T-helper 1 cell (primary cell): ENCODE measurements at places on chromosomes 4 and X.

DNA sequence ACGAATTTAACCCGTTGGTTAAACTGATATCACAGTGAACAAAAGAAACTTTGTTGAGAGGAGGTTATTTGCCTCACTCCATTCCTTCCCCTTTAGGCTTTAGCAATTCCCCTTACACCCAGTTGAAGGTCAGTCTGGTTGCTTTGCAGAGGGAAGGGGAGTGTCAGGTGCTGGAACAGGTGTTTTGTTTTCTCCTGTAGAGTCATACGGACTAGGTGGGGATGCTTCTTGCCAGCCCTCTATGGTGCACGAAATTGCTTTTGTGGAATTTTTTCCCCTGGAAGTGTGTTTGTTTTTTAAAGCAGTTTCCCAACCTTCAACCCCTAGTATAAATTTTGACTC, 33.1 kb downstream of the DLG3 start:
- DNase-seq, result no peak

DNA sequence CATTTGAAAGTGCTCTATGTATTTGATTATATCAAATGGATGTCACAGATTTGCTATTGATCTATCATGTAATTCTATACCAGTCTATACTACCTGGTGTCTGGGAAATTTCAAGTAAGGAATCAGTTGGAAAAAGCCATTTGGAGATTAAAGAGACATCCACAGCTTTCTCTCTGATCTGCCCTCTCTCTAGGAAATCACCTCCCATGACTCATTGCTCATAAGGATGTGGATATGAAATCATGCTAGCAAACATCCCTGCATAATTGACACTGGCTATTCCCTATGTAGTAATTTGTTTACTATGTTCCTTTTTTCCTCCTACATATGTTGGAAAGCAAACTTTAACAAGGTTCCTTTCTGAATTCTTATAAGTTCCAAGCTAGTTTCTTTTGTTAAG, 94.3 kb downstream of the TEX13A start:
- no peak for DNase-seq

DNA sequence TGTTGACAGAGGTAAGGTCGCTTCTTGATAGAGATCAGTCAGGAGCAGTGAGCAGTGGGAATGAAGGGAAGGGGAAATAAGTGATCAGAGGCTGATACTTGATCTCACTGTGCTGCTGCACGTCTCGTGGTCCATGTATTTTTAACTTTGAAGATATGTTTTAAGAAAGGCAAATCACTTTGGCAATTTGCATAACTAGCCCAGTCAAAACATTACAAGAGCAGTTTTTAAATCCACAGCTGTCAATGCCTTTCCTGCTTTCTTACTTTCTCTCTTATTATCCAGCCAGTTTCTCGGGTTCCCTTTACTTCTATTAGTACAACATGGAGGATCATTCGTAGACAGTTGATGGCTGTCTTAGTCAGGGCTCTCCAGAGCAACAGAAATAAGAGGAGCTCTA, 472.8 kb downstream of the TMA16 start:
- DNase-seq, result no peak

DNA sequence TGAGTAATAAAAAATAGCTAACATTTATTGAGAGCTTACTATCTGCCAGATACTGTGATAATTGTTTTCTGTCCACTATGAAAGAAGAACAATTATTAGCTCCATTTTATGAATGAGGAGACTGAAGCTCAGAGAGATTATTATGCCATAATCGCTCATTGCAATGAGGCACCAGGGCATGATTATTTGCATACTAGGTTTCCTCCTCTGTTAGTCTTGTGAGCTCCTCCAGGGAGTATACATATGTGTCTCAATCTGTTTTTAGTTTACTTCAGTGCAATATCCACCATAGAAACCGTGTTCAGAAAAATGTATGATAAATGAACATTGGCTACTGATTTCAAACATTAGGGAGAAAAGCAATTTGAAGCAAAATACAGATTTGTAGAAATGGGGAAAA, 139.4 kb upstream of the OTUD4 start:
- DNase-seq, result no peak

DNA sequence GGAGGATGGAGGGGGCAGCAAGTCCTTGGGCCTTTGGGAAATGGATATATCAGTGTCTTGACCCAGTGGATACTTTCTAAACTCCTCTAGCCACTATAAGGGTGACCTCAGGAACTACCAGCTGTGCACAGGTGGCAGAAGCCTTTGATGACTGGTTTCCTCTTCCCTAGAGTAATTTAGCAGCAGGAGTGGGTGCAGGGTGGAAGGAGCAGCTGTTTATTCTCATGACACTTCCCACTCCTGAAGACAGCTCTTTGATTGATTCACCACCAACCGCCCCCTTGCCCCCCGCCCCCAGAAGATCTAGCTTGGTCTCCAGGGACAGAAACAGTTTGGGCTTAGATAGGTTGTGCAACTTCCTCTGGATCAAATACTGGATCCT, 63.0 kb downstream of the GPC3 start:
- DNase-seq, result no peak

- no peak for DNase-seq
These were observed 2.0 kb downstream of the TIGD4 start for GRCh38 chr4:152777488-152777887.

- no peak for DNase-seq
These were observed 1.5 kb downstream of the CCNG2 start for GRCh38 chr4:77158487-77158861.

DNA sequence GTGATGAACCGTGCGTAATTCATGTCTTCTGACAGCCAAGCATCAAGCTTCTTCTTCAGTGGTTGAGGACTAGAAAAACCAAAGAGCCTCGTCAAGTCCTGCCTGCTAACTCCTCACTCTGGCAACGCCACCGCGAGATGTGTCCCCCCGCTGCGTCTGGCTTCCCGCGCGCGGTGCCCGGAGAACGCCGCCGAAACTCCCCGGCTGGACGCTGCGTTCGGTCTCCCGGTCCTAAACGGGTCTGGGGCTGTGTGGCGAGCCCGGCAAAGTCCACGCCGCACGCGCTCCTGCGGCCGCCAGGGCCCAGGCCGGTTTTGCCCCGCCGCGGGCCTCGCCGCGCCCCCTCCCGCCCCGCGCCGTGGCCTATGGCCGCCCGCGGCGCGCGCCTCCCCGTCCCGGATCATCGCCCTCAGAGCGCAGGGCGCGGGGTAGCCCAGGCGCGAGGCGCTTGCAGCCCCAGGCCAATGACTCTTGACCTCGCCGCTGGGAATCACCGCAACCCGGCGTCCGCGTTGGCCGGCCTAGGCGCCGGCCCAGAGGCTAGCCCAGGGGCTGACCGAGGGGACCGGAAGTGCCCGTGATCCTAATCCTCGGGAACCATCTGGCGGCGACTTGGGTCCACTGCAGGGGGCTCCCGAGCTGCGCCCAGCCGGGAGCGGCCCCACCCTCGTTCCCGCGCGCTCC, at the start of gene AADAT:
Gene AADAT (minus strand): TSS at position 289 of the 684 bp plus-strand sequence. CDS start 266 bp downstream, at position 23.
- DNase-seq, result no peak

GRCh38 chrX:10109695-10110094, 47.1 kb upstream of the CLCN4 start:
- no peak for DNase-seq

- no peak for DNase-seq
These were observed 137.3 kb upstream of the FTHL17 start for GRCh38 chrX:31209005-31209628.

GRCh38 chr4:144712775-144713174, 66.8 kb downstream of the HHIP start:
- no peak for DNase-seq

DNA sequence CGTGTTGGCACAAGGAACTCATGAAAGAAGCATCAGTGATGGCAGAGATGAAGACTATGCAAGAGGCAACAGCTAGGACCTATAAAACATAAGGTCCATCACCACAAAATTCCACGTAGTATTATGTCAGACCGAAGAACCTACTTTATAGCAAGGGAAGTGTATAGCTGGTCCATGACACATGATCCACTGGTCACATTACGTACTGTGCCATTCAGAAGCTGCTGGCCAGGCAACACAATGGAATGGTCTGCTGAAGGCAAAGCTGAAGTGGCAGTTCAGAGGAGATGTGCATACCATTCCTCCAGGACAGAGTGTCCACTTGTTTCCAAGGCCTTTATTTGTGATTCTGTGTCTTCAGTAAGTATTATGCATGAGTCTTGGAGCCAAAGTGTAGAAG, 215.5 kb upstream of the UGT8 start:
- DNase-seq, result no peak

- DNase-seq, result no peak
These were observed 147.2 kb downstream of the SPCS3 start for GRCh38 chr4:176467001-176467400.

- no peak for DNase-seq
These were observed 7.3 kb upstream of the DCTD start for GRCh38 chr4:182924497-182924896.
